Ascending aorta (tissue), 2 donors: ENCODE measurements at places on chromosomes 1 and 21. TPM values are rescaled to one million over a fixed set of nuclear protein-coding genes. Genes with fewer than 3 reads are reported as not detected.

DNA sequence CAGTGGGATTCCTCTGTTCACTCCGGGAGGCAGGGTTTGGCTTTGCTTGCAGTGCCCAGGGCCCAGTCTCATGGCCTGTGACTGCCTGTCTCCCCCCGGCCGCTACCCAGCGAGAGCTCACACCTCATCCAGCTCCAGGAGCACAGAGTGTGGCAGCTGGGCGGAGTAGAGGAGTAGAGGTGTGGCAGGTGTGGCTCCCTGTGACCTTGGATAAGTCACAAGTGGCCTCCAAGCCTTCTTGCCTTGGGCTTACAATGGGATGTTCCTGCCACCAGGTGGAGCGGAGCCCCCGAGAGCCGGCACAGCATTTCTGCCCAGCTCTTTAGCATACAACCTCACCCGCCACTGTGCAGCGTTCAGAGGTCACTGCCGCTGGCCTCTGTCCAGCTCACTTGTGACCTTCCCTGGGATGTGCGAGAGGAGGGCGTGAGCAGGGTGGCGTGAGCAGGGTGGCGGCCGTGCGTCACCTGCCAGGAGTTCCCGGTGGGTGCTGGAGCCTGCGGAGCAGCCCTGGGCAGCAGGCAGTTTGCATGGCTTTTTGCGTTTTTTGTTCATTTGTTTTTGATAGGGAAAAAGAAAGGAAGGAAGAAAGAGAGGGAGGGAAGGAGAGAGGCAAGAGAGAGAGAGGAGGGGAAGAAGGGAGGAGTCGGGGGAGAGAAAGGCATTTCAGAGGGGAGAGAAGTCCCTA is 42.4 kb downstream of the CRYAA start:
- no peak for DNase-seq

LAMB3 gene
- 0.75 TPM for total RNA-seq

LCE2A gene
- total RNA-seq, result not detected

DNA sequence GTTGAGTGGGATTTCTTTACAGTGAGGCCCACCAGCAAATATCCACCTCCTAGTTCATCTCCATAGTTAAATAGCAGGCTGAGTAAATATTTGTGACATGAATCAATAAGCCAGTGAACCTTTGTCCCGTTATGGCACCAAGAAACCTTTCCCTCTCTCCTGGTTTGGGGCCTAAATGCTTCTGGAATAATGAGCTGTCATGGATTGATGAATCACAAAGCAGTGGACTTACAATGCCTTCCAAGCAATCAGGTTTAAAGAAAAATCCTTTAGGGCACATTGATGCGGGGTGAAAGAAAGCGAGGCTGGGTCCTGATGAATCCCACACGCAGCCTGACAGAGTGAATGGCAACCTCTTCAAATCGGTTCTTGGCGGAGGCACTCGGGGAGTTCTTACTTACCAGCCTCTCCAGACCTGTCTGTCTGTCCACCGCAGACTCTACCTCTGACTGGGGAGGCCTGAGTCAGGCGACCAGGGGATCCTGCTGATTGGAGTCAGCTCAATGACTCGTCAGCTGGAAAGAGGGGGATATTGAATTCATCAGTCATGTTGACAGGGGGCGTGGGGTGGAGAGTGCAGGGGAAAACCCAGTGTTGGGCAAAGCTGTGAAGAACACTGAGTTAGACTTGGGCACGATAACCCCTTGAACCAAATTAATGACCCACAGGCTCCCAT is 247.3 kb downstream of the PLPP3 start:
- no peak for DNase-seq

- peak; percentile 35 for DNase-seq
These were observed 15.0 kb upstream of the LRP8 start for GRCh38 chr1:53342735-53343470.

GRCh38 chr1:7562729-7563605 is 208.1 kb upstream of the VAMP3 start:
- no peak for DNase-seq

DNA sequence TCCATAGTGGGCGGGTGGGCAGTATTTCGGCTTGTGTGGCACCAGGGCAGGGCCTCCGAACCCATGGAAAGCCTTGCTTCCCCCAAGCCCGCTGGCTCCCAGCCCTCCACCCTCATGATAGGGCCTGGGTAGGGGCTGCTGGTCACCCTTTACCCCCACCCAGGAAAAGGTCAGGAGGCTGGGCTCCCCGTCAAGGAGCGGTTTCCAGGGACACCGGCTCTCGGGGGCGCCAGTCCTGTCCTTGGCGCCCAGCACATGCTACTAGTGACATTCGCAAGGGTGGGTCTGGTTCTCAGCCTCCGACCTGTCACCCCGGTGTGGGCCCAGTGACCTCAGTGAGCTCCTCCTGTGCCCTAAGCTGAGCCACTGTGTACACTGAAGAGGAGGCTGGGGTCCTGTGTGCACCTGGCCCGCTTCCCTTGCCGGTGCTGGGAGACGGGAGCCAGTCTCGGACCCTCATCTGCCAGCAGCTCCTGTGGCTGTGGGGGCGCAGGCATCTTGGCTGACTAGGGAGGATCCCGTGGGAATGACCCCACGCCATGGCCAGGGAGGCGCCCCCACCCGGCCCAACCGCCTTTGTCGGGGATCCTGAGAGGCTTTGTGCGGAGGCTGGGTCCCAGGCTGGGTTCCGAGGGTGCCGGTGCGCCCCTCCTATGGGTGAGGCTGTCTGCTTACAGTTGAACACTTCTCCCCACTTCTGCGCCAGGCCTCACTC is 54.6 kb downstream of the SKI start:
- no peak for DNase-seq

- DNase-seq, result no peak
These were observed 322.8 kb downstream of the KCTD3 start for GRCh38 chr1:215889871-215890270.

GRCh38 chr1:5960336-5960735 is 31.9 kb downstream of the NPHP4 start:
- no peak for DNase-seq

GRCh38 chr1:21904704-21905520 is 32.2 kb downstream of the HSPG2 start:
- no peak for DNase-seq

DNA sequence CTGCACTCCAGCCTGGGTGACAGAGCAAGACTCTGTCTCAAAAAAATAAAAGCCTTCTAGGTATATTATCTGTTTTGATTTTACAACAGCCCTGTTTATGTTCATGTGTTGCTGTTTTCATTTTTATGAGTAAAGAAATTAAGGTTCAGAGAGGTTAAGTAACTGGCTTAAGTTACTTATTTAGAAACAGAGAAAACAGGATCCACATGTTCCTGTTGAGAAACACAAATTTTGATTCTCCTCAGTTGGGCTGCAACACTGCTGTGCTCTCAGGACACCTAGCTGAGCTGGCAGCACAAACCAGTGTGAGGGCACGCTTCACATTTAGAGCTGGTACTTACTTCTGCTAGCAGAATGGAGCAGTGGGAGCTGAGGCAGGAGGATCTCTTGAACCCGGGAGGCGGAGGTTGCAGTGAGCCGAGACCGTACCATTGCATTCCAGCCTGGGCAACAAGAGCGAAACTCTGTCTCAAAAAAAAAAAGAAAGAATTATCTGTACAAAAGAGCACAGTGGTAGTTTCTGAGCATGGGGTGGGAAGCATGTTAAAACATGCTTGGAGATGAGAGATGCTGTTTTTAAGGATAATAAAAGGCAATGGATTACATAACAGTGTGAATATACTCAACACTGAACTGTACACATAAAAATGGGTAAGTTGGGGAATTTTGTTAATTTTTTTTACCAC is 2.4 kb downstream of the SPRTN start:
- no peak for DNase-seq
